ENCODE measurements at places on chromosomes 5 and 9.
A peak's percentile ranks its signal among the peaks of the same experiment; 100 is the strongest.

GRCh38 chr5:143921525-143922311, 109.8 kb downstream of the HMHB1 start:
- DNase-seq, result no peak

- DNase-seq, result no peak
Measured at GRCh38 chr5:13746026-13746425, 198.5 kb downstream of the DNAH5 start.

- DNase-seq, result no peak
Measured at GRCh38 chr9:5568868-5569267, 58.5 kb downstream of the PDCD1LG2 start.

DNA sequence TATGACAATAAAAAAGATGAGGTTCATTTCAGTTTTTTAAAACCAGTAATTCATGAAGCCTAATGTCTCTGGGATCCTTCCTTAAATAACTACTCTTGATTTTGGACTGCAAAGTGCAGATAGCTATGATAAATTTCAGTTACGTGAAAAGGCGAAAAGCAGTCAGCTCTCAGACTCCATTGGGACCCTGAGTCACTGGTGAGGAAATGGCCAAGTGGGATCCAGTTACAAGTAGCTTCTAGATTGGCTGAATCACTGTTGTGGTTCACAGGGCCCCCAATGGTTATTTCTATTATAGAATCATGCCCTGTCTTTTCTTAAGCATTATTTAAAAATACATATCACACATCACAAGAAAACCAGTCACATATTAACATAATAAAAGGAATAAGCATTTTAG, 31.1 kb upstream of the PPP3R2 start:
- no peak for DNase-seq

DNA sequence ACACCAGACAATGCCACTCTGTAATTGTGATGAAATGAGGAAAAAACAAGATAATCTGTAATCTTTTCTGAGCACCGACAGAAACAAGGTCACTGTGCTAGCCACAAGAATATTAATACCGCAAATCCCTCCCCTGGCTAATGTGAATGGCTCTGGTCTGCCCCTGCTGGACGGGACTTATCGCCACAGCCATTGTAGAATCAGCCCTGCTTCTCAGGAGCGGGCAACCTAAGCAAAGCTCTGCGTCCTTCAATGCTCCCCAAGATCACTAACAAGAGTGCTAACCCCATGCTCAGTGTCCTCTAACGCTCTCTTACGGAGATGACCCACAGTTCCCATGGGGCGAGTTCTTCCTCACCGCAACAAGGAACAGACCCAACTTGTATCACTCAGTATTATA, 42.7 kb downstream of the OR2V1 start:
- peak; percentile 59 for DNase-seq

DNA sequence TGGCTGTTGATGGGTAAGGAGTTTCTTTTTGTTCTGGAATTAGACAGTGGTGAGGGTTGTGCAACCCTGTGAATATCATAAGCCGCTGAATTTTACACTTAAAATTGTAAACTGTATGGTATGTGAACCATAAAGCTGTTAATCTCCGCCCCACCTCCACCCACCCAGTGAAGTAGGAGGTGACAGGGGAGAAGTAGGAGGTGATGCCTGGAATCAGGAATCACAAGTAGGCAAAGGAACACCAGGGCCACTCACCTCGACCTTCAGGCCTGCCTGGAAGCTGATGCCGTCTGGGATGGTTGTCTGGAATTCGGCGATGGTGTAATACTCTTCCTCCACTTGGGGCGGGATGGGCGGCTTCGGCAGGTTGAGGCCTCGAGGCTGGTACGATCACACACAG, 62.3 kb upstream of the UBTD2 start:
- DNase-seq, result no peak

GRCh38 chr9:613771-614347, 227.6 kb upstream of the DMRT1 start:
- DNase-seq, result peak; percentile 73

GRCh38 chr5:158060212-158060611, 201.3 kb upstream of the CLINT1 start:
- DNase-seq, result no peak
